Activated CD4-positive, alpha-beta T cell treated with anti-CD3 and anti-CD28 coated beads for 1 hour (primary cell): ENCODE measurements at places on chromosomes 12 and 14.

DNA sequence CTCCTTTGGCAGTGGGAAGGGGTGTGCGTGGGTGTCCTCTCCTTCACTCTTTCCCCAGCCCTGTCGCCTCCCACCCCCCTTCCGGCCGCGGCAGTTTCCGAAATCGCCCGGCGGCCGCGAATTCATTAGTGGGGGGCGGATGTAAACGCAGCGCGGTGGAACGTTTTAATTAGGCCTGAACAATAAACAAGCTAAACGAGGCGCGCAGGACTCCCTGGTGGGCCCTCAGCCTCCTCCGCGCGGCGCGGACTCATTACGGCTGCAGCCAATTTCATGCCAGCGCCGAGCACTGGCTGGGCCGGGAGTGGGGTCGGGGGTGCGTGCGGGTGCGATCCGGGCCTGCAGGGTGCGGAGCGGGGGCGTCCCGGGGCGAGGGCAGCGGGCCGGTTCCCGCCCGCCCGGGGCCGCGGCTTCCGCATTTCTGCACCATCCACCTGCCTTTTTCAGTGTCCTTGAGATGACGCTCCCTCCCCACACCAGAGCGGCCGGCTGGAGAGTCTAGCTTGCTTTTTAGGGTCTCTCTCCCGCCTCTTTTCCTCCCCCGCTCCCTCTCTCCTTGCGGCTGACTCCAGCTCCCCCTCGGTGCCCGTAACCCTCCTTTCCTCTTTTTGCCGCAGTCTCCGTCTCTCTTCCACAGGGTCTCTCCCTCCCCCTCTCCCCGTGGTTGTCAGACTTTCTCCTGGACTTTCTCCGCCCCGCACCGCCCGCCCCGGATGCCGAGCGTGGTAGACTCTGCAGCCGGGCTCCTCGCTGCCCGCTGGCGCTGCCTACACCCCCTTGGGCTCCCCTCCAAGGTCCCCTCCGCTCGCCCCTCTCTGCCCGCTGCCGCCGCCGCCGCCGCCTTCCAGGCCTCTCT, at the start of gene CISTR:
CISTR (minus strand) TSS at position 644 of the 856 bp plus-strand sequence.
- no peak for DNase-seq

- DNase-seq: peak; percentile 41
Observed at GRCh38 chr12:96193725-96194575, at the start of gene ELK3. TSS of gene ELK3 (plus strand) at chr12:96194375.

DNA sequence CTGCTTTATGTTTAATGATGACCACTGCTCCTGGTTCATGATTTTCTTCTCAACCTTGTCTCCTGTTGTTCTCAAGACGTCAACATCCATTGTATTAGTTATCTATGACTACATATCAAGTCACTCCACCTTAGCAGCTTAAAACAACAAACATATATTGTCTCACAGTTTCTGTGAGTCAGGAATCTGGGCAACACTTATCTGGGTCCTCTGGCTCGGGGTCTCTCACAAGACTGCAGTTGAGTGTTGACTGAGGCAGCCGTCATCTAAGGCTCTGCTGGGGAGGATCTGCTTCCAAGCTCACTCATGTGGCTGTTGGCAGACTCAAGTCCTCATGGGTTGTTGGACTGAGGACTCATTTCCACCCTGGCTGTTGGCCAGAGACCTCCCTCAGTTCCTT, 27.3 kb upstream of the FRS2 start:
- DNase-seq: no peak

- no peak for DNase-seq
Observed at GRCh38 chr14:79597566-79597965, 613.7 kb downstream of the DIO2 start.

DNA sequence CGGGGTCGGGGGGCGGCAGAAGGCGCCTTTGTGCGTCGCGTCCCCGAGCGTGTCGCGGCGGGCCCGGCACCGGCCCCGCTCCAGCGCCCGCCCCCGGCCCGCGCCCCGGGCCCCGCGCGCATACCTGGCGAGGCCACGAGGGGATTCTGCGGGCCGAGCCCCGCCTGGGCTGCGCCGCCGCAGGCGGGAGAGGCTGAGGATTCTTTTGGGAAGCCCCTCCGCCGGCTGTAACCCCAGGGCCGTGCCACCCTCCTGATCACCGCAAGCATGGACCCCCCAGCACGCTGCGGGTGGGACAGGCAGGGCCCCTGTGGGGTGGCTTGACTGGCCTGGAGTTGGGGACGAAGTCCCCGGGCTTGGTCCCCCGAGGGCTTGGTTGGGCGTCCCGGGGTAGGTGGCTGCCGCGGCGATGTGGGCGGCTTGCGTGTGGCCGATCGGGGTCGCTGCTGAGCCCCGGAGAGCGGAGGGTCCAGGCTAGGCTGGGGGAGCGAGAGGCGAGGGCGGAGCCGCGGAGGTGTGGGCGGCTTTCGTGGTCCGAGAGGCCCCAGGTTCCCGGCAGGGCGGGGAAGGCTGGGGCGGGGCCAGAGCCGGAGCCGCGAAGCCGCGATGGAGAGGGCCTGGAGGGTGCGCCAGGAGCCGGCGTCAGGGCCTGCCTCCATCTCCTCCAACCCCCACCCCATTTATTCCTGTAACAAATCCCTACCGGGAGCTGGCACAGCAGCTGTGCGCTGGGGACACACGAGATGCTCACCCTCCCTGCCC, 28.4 kb upstream of the GPR132 start:
- peak; percentile 47 for DNase-seq

DNA sequence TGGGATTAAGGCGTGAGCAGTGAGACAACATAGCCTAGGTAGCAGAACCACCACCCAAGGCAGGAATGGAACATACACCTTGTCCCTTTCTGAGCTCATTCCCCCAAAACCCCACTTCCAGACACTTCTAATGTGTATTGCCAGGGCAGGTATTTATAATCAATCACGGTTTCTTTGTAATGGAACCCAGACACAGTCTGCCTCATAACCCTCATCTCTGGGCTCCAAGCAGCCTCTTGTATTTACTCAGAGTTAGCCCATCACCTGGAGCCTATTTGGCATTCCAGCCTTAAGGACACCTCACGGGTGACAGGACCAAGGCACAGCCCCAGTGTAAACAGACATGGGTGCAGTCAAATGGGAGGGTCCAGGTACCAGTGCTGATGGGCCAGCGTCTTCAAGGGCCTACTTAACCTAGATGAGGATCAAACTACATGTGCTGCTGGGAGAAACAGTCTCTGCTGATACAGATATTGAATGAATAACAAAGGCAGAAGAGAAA, 2.5 kb upstream of the HIGD1C start:
- no peak for DNase-seq

GRCh38 chr12:27504507-27504906, 19.5 kb upstream of the PPFIBP1 start:
- DNase-seq: no peak

DNA sequence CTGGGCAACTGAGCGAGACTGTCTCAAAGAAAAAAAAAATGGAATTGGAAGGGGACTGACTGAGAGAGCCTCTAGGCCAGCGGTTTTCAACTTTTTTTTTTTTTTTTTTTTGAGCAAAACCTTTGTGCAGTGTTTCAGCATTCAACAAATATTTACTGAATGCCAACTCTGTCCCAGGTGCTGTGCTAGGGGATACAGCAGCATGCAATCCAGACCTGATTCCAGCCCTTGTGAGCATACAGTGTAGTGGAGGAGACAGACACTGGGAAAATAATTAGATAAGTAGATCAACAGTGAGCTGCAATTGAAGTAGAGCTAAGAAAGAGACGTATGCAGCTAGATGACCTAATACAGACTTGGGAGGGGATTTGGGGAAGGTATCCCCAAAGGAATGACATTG, 23.8 kb upstream of the LTBP2 start:
- no peak for DNase-seq

- DNase-seq: peak; percentile 33
Observed at GRCh38 chr12:68358532-68359485, 26.6 kb upstream of the MDM1 start.

DNA sequence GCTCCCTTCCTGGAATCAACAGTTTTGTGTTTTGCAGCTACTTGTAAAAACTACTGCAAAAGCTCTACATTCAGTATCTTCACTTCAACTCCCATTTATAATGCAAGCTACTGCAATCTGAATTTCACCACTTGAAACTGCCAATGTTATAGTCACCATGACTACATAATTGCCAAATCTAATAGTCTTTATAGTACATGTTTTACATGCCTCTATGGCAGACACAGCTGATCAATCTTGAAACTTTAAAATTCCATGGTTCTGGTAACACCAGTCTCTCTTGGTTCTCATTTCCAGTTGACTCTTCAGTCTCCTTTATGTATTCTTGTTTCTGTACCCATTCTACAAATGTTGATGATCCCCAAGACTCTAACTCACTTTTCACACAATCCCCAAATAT, 185.9 kb downstream of the MED13L start:
- no peak for DNase-seq

GRCh38 chr12:13135371-13136178, 32.1 kb upstream of the GSG1 start:
- DNase-seq: no peak

DNA sequence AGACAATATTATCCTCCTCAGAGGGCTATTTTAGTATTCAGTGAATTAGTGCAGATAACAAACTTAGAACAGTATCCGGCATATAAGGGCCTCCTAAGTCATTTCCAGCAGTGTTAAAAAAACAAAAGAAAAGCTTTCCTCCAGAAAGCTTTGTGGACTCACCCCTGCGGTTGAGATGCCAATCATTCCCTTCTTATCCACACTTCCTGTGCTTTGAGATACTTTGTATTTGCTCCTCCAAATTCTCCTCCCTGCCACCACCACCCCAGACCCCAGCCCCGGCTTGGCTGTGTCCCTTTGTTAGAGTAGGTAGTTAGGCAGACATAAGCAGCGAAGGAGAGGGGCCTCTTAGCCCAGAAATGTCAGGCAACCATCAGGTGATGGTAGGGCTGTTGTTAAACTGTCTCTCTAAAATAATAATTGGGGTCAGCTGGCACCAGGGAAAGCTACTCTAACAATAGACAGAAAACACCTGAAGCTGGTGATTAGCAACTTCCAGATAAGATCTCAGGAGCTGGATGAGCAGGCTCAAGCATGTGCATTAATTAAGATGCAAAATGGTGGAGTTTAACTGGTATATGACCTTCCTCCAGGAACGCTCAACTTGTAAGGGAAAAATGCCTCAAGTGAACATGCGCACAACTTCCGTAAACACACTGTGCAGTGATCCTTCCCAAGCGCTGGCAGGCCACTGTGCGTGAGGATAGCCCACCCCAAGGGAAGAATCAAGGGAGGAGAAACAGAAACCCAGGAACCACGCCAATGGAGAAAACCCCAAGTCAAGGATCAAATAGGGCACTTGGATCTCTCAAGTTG, 152.1 kb upstream of the EEA1 start:
- no peak for DNase-seq

DNA sequence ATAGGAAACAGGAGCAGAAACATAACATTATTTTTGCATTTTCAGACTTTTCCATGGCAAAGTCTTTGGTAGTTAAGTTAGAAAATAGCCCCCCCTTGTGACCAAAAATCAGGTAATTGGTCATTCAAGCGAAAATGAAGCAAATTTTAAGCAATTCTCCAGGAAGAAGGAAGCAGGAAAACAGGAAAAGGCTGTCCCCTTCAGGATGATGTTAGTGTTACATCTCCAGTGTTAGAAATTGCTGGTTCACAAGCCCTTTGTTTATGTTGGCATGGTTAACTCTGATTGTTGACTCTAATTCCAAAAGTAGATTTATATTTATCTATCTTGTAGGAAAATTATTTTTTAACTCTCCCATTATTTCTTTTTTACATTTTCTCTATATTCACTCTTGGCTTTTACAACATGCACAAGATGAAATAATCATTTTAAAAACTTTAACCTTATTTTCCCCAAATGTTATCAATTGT, 18.8 kb upstream of the GAS2L3 start:
- DNase-seq: no peak

DNA sequence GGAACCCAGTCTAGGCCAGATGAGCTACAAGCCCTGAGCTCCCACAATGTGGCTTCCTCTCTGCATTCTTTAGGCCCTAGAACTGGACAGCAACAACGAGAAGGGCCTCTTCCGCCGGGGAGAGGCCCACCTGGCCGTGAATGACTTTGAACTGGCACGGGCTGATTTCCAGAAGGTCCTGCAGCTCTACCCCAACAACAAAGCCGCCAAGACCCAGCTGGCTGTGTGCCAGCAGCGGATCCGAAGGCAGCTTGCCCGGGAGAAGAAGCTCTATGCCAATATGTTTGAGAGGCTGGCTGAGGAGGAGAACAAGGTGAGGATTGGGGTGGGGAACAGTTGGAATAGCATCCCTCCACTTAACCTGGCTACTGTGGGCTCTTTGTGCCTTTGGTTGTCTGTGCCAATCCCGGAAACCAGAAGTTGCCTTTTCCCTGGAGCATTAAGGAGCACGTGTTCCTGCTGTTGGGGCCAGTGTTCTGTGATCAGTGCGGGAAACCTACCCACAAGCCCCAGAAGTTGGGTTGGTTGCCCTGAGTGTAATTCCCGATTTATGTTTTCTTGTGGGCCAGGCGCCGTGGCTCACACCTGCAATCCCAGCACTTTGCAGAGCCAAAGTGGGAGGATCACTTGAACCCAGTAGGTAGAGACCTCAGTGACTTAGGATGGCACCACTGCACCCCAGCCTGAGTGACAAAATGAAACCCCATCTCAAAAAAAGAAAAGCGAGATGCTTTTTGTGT, 6.4 kb downstream of the FKBP4 start:
- DNase-seq: no peak

DNA sequence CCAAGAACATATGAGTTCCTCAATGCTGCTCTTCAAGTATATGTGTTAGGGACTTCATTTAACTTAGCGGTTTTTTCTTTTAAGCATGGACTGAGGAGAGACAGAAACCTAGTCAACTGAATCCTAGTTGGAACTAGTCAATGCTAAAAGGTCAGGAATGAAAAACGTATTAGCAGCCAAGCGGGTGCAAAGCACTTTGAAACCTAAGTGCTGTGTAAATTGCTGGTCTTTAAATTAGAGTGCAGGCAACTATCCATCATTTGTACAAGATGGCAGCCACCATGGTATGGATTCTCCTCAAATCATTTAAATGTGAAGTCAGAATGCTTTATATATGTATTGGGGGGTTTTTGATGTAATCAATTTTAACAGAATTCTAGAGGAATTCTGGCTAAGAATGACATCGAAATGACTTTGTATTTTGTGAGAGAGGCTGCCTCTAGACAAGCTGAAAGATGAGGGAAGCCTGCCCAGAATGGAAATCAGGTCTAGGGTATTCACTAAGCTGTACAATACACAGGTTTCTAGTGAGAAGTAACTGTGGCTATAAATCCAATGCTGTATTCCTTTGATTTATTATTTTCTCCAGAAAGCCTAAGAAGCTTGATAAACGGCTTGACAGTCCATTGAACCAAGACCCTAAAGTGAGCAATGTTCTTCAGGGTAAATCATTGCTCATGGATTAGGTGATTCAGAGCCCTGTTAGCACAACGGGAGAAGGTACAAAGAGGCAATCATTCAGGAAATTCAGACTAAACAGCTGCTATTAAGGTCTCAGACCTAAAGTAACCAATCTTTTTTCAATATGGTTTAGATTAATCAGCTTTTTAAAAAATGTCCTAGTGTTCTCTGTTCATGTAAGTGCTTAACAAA, 198.8 kb downstream of the ANO2 start:
- DNase-seq: no peak

DNA sequence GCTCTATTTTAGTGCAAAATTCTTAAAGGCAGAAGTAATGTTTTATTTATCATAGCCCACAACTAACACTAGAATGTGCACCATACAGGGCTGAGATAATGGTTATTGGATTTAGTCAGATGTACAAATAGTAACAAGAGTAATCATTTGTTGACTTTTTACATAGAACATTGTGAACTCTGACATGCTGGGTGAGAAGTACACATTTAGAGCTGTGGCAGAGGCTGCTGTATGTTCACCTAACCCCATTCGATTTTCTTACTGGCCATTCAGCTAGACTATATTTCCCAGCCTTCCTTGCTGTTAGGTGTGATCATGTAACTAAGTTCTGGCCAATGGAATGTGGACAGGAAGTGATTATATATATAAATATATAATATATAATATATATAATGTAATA, 89.1 kb downstream of the DRAM1 start:
- DNase-seq: no peak
